Bone marrow (tissue), 2 donors: ENCODE measurements at places on chromosomes 1 and 21.

DNA sequence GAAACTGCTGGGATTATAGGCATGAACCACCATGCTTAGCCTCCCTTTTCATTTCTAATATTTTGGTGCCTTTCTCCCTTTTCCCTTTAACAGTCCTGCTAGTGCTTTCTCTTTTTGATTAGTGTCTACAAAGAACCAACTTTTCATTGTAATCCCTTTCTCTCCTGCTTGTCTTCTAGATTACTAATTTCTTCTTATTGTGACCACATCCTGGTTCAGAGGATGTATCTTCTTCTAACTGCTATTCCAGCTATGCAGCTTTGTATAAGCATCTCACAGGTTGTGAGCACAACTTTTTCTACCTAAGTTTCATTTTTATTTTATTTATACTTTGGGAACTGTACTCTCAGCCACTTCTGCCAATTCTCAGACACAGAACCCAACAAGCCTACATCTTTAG, 14.7 kb downstream of the ZNF648 start:
- no peak for DNase-seq

GRCh38 chr1:172376431-172376830, 44.1 kb upstream of the C1orf105 start:
- DNase-seq = no peak

- DNase-seq = no peak
Observed at GRCh38 chr1:175602026-175602585, 141.3 kb downstream of the TNR start.

GRCh38 chr1:6424619-6425593, at the start of gene ESPN:
ESPN (plus strand) TSS chr1:6424776; CDS start chr1:6424956, 180 bp downstream.
- no peak for DNase-seq

GRCh38 chr1:235998812-235999211, 66.1 kb downstream of the NID1 start:
- DNase-seq = no peak
